Fibroblast of skin of right biceps (primary cell): ENCODE measurements at places on chromosomes 6 and 20.
A peak's percentile ranks its signal among the peaks of the same experiment; 100 is the strongest.

DNA sequence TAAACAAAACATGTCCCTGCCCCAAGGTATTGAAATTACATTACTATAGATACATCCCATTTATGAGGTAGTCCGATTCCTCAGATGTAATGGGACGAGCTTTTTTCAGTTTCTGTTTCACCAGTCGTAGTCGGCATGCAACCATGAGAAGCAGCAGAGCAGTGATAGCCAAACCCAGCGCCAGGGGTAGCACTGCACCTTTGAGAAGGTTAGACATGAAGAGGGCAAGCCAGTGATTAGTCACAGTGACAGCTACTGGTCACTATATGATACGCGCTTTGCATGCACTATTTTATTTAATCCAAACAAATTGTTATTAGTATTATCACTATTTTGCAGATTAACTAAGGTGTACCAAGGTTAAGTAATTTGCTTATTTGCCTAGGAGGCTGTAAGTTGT, 43.7 kb downstream of the LRP11 start:
- no peak for DNase-seq

GRCh38 chr6:85866370-85866730, 223.7 kb upstream of the SYNCRIP start:
- no peak for DNase-seq

GRCh38 chr20:33013701-33014326, 6.3 kb downstream of the BPIFB2 start:
- no peak for DNase-seq

DNA sequence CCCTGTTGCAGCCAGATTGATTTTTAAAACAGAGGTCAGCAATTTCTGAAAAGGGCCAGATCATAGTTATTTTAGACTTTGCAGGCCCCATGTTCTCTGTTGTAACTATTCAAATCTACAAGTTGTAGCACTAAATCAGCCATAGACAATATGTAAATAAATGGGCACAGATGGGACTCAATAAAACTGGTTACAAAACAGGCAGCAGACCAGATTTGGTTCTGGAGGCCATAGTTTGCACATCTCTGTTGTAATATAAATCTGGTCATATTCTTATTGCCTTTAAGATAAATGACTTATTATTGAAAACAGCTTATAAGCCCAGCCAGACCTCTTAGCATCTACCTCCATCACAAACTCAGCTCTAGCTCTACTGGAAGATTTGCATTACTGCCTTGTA, 114.0 kb upstream of the ARG1 start:
- DNase-seq, result no peak

DNA sequence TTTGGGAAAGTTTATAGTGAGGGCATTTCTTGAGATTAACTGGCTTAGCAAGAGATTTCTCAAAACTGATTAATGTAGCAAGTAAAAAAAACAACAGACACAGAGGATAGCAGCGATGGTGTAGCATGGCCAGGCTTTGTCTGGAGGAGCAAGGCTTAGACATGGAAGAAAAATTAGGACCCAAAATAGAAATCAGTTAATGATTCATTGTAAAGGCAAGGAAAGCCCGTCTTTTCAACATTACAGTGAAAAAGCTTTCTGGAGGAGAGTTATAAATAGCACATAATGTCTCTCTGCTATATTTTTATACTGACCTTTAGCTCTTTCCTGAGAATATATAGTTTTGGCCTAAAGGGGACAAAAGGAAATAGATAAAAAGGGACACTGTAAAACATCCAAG, 45.1 kb downstream of the FNDC1 start:
- peak; percentile 27 for DNase-seq

- DNase-seq, result peak; percentile 49
These were observed 22.5 kb upstream of the SGK1 start for GRCh38 chr6:134340179-134340975.

- DNase-seq, result no peak
These were observed 161.5 kb downstream of the SLC16A10 start for GRCh38 chr6:111248789-111249188.

DNA sequence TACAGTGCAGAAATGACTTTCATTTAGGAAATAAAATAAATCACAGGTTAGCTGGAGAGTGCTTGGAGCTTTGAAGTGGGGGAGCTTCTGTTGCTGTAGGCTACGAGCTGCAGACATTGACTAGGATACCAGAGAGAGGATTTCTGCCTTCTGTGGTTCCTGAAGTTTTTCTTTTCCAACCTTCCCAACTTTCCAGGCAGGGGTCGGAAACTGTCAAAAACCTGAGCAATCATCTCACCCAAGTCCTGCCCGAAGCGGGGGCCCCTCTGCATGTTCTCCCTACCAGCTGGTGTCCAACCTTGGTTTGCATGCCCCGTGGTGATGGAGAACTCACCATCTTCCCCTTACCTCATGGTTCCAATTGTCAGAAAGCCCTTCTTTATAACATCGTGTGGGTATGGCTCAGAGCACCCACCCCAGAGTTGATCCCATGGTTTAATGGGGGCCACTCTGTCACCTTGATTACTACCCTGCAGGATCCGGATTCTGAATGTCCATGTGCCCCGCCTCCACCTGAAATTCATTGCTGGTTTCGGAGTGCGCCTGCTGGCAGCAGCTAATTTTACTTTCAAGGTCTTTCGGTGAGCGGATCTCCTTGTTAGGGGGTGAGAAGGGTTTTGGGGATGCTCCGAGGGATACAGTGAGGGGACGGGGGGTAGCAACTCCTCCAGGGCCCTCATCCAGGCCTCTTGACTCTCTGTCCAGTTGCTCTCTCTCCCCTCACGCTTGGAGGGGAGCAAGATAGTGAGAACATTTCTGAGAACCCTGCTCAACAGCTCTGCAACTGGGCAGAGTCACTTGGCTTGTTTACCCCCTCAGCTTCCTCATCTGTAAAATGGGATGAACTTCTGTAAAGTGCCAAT, 5.1 kb downstream of the BPIFB2 start:
- DNase-seq, result no peak

DNA sequence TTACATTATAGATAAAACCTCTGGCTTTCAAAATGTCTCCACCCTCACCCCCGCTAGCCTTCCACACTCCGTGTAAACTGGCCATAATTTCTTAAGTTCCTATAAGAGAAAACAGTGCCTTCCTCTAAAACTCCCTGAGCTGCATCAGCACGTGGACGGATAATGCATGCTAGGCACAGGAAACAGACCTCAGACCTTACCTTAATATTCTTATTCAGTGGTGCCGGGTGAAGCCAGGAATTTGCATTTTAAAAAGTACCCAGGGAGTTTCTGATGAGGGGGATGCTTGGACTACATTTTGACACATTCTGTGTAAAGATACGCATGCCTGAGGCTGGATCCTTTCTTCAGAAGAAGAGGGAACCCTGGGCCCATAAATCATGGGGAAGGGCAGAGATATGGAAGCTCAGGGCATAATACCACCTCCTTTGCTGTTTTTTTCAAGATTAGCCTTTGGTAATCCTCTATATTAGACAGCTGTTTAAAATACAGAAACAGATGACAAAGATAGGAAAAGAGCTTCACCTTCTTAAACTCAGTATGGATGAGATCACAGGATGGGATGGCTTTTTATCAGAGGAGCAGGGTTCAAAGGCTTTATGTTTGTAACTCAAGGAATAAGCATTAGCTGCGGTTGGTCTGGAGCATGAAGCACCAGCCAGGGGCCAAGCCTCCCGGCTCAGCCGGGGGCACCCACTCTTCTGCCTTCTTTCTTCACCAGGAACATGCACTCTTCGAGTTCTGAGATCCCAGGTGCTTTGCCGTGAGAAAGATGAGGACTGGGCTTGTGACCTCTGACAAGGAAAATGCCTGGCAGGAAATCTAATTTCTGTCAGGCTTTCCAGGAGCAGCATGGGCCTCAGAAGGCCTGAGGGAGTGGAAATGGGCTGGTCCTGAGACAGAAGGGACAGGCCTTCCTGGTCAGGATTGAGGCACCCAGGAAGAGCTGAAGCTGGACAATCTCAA, 218.1 kb upstream of the SOX4 start:
- DNase-seq, result no peak

DNA sequence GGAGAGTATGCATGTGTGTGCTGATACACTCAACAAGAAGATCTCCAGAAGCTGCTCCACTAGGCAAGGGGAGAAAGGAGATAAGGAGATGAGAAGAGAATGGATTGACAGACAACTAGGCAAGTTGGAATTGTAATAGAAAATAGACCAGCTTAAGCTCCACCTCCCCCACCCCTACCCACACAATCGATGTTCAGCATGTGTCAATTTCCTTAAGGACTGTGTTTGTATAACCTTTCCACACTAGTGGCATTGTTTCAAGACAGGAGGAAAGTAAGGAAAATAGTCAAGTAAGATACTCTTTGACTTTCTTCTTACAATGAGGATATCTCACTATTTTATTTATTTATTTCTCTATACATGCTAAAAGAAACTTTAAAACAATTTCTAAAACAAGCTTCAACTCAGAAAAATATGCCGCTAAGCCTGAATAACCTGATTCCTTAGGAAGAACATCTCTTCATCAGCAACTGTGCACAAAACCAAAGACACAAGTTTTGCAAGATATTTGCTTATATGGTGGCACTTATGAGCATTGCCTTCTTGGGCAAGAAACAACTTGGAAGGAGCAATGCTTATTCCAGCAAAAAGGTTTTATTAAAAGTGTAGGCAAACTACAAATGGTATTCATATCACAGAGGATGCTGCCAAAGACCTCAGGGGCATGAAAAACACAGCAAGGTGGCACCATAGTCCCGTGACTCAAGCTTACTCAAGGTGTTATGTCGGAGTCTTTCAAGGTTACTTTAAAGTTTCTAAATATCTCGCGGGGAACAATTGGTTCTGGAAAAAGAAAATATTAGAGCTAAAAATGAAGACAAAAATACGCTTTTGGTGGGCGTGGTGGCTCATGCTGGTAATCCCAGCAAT, 249.1 kb downstream of the COL12A1 start:
- DNase-seq, result no peak

GRCh38 chr6:73695619-73696421, at the start of gene CD109:
TSS of gene CD109 (plus strand) at chr6:73696203. CDS start at chr6:73696216, 13 bp downstream.
- peak; percentile 86 for DNase-seq

DNA sequence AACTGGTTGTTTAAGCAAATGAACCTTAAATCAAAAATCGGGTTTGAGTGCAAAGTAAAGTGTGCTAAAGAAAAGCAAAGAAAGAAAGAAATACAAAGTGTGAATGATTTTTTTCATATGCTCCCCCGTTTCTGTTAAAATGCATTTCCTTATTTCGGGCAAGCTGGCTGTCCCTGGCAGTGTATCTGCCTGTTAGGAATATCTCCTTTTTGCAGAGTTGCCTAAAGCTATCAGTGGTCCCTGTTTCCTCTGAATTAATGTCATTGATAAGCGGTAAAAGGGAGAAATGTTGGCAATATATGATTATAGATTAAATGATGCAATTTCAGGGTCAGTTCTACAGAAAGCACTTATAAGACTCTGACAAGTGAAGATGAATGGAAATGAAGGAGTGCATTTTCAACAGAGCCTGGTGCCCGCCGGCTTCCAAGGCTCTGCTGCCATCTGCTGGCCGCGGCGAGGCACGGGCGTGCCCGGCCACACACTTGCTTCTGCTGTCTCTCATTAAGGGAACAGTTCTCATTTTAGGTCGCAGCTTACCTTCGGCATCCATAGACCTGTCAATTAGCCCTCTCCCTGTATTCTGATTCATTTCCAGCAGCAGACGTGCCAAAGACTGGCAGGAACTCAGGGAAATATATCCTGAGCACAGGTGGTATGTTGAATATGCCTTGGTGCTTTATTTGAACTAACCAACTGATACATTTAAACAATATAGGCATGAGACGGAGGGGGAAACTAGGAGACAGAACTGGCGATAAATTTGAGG, 381.9 kb downstream of the C6orf118 start:
- peak; percentile 44 for DNase-seq

DNA sequence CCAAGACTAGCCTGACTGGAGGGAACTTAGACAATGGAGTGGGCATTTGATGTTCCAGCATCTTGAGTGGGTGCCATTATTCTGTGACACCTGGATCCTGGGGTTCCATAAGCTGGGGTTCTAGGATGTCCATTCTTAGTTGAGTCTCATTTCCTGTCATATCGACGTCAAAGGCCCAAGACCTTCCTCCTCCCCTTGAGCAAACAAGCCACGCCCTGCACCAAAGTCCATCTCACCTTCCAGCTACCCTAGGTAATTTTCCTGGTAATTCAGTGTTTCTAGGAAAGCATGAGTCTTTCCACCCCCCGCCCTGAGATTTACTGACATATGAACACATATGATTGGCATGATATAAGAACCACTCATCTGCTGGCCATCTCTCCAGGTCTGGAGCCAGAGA, at the start of gene TRIM40:
Gene TRIM40, plus strand, starts transcription at position 384 of the 400 bp plus-strand sequence. CDS start 897 bp downstream, outside the sequence.
- no peak for DNase-seq

- no peak for DNase-seq
These were observed 354.8 kb downstream of the BTBD9 start for GRCh38 chr6:38284802-38285394.

GRCh38 chr6:116667623-116668022, 943 bp downstream of the ZUP1 start:
- no peak for DNase-seq
